ENCODE measurements at places on chromosomes 11 and 22.

DNA sequence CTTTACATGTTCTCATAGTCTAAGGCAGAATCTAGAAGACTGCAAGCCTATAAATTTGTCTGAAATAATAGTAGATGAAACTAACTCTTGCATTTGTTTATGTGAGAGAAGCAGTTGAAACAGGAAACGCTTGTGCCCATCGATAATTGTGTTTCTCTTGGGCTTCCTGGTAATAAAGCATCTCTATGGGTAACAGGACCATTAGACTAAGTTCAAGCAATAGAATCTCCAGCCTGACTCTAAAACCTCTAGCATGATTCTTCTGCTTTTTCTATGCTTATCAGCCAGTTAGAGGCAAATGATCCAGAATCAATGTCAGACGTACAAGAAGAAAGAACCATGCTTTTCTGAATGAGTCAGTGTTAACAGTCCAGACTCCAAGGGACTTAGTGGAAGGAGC is 1734.4 kb downstream of the LRRC4C start:
- DNase-seq, result no peak

- no peak for DNase-seq
Observed at GRCh38 chr22:33006955-33007318, 51.2 kb downstream of the SYN3 start.

- DNase-seq, result no peak
Observed at GRCh38 chr11:11806586-11806985, 35.2 kb upstream of the USP47 start.

DNA sequence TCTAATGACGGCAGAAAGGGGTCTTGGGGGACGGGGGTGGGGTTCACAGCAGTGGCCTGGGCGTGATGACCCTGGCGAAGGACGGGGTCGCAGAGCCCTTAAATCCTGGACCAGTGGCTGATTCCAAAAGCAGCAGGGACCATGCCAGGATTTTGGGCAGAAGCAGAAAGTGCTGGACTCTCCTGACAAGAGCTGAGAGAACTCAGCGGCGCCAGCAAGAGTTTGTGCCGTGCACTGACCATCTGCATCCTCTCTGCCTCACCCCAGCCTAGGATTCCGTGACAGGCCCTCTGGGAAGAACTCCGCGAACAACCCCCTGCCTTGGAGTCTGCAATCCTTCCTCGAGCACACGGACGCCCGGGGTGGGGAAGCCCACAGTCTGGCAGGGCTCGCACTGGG is 644 bp upstream of the NDUFV1 start:
- peak; percentile 32 for DNase-seq

DNA sequence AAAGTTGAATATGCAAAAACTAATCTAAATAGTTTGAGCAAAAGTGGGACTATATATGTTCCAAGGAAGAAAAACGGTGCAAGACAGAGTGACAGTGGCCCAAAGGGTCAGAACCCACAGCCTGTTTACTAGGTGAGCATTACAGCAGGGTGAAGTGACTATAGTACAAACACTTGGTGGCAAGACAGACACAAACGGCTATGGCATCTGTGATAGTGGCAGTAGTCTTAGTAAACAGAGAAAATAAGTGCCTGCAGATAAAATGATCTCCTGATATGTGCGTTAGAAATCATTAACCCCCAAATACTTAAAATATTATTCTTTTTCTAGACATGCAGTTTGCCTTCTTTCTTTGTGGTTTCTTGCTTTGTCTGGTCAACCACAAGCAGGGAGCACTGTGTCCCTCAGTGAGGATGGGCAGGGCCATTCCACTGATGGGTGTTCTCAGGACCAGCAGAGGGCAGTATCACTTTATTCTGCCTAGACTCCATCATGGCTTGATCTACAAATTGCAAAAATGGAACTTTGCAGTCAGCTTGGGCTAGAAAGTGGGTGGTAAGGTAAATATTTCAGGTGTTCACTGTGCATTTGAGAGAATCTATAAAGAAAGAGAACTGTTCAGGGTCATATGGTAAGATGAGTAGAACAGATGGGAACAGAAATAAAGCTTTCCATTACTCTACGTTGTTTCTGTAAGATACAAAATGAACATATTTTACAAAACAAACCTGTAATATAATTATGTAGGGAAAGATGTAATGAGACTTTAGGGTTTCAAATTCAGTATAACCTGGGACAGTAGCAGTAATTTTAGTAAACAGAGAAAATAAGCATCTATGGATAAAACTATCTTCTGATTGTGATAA is 198.2 kb downstream of the SWAP70 start:
- peak; percentile 74 for DNase-seq

DNA sequence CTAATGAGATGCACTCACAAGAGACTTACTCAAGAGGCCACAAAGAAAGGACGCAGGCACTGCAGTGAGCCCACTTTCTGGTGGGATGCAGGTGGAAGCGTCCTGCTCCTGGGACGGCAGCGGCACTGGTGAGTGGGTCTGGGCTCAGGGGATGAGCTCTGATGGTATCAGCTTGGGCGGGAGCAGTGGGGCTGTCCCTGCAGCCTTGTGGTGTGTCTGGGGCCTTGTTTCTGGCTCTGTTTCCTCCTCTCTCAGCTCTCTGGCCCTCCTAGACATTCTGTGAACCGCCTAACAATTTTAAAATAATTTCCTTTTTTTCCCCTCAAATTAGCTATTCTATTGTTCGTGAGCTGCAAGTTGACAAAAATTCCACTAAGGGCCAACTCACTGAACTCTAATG is 8.8 kb upstream of the ST14 start:
- no peak for DNase-seq

- peak; percentile 47 for DNase-seq
Observed at GRCh38 chr11:18361154-18361553, 33.2 kb upstream of the LDHA start.

- no peak for DNase-seq
Observed at GRCh38 chr11:64474680-64475079, 115.7 kb downstream of the RPS6KA4 start.

GRCh38 chr11:2325123-2325522 is 23.3 kb downstream of the TSPAN32 start:
- DNase-seq, result no peak

DNA sequence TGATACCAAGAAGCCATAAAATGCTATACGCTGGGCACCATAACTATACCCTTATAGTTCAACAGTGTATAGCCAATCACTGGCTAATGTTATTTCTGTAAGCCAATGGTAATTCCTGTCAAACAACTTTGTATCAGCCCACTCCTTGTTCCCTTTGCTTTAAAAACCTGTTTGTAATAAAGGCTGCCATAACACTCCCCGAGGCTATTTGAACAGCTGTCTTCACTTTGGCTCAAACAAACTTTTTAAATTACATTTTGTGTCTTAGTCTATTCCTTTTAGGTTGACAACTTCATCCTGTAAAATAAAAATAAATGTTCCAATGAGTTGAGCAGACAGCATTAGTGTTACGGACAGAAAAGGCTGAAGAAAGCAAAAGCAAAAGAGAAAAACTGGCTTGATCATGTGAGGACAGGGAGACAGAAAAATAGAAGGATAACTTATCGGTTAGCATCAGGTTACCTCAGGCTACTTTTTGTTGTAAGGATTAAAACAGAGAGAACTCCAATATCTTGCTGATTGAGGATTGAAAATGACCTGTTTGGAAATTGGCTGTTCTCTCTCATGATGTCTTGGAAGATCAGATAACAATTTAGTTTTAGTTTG is 95.0 kb downstream of the AASDHPPT start:
- DNase-seq, result peak; percentile 44

GRCh38 chr22:18104566-18104965 is 6.0 kb upstream of the TUBA8 start:
- peak; percentile 14 for DNase-seq

DNA sequence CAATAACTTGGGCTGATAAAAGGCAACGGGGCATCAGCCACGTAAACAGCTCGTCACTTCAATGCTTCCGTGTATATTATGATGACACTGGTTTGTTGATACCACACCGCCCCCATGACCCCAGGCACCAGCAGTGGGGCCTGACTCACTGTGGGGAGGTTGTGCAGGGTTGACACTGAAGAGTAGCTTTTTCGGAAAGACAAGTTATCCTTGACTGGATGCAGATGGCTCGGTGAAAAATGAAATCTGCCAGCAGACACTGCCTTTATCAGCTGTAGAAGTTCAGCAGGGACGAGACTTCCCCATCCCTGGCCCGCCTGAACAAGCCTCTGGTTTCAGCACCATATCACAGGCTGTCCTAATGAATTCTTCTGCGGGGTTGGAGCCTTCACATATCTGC is 55.6 kb downstream of the WT1 start:
- peak; percentile 63 for DNase-seq

DNA sequence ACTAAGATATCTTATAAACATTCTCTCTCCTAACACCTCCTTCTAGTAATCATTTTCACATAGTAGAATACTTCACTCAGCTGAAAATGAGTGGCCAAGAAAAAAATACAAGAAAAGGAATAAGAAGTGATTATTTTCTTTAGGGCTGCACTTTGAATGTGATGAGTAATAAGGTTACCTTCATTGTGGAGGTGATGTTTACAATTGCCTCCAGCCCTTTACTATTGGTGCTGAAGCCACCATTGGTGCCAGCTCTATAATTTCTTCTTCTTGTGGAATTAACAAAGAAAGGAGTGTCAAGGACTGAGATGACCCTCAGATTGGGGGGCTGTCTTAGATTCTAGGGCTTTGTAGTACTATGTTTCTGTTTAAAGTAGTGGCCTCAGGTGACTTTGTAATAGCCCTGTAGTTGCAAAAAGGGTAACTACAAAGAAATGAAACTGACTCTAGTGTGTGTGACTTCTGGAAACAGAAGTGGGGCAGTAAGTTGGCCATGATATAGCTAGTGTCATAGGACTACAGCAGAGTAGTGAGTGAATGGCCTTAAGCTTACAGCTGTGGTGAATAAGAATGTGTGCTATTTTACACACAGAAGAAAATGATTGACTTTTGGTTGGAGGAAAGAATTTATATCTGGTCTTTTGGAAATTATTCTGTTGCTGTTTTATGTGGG is 287.2 kb downstream of the TMEM135 start:
- DNase-seq, result peak; percentile 22

DNA sequence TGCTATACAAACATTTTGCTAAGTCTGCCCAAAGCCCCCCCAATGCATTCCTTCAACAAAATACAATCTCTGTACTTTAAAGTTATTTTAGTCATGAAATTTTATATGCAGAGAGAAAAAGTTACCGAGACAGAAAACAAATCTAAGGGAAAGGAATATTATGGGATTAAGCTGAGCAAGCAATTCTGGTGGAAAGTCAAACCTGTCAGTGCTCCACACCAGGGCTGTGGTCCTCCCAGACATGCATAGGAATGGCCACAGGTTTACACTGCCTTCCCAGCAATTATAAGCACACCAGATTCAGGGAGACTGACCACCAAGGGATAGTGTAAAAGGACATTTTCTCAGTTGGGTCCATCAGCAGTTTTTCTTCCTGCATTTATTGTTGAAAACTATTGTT is 92.4 kb downstream of the RRAS2 start:
- no peak for DNase-seq

DNA sequence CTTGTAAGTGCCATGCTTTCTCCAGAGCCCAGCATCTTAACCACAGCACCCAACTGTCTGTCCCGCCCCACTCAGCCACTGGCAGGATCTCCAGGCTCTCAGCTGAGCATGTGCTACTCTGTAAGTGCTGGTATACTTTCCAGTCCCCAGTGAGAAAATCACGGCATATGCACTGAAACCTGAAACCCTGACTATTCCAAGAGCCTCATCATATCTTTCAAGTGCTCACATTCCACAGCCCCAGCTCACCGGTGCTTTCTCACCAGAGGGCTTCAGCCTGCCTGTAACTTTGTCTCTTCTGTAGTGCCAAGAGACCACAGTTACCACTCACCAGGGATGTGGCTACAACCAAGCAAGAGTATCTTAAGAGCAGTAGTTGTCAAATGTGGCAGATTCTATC is 24.4 kb upstream of the PAMR1 start:
- peak; percentile 96 for DNase-seq

DNA sequence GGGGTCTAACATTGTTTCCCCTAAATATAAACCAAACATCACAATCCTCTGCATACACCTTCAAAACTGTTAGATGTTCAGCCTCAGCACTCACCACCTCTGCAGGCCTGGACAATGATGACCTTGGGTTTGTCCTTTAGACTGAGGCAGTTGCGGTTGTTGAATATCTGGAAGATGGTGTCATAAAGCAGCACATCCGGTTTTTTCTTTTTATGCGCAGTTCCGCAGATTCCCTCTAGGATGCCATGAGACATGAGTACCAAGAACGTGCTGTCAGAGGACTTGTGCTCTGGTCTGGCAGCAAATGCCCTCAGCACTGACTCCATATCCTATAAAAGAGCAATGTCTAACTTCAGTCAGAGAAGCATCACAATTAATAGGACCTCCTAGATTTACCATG is 22.8 kb downstream of the CASP5 start:
- DNase-seq, result no peak

GRCh38 chr11:43547430-43547831 is 133.1 kb upstream of the HSD17B12 start:
- no peak for DNase-seq

DNA sequence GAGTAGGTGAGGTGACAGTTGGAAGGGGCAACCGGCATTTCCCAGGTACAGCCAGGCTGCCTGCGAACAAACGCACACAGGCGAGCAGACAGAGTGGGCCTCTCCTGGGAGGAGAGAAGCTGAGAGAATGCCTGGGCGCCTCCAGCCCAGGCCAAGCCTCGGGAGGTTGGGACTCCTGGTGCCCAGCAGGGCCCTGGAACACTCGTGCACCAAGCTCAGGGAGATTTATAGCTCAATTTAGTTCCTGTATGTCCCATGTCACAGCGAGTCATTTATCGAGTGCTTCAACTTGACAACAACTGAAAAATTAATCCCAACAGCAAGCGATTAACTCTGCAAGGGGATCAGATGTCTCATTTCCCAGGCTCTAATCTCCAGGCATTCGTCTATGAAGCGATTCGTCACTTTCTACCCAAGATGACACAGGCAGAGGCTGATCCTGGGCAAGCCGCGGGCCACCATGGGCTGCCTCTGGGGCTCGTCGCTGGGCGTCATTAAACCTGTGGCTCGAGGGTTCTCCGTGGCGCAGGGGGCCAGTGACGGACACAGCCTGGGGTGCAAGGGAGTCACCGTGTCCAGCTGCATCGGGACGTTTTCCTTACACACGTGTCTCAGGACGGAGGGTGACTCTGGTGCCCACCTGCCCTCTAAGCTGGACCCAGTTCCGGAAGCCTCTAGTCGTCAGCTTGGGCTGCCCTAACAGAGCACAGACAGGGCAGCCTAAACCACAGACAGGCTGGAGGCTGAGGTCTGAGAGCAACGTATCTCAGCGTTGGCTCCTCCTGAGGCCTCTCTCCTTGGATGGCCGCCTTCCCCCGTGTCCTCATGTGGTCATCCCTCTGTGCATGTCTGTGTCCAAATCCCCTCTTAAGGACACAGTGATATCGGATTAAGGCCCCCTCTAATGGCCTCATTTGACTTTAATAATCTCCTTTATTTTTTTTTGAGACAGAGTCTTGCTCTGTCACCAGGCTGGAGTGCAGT is 154.1 kb downstream of the CTTN start:
- DNase-seq, result no peak

- DNase-seq, result peak; percentile 91
Observed at GRCh38 chr11:66820901-66821300, 22.3 kb upstream of the RCE1 start.

DNA sequence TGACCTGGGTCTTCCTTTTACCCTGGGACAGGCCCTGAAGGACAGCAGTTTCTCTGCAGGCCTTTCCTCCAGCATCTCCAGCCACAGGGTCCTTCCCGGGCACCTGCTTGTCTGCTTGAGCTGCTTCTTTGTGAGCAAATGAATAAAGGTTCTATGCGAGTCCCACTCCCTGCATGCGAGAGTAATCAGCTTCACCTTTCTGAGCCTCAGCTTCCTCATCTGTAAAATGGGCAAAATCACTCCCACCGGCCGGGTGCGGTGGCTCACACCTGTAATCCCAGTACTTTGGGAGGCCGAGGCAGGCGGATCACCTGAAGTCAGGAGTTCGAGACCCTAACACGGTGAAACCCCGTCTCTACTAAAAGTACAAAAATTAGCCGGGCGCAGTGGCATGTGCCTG is 31.1 kb downstream of the IFT27 start:
- DNase-seq, result no peak

Measured in fibroblast of villous mesenchyme (primary cell).